Peyer's patch (tissue), 4 donors: ENCODE measurements at places on chromosomes 11 and 22. TPM values are rescaled to one million over a fixed set of nuclear protein-coding genes. Genes with fewer than 3 reads are reported as not detected.

The TRIM48 gene
- total RNA-seq = not detected

GRCh38 chr11:19428206-19429002 is 187.7 kb upstream of the E2F8 start:
- H3K27ac ChIP-seq = no peak overlapping the region
- no peak for DNase-seq

The GGTLC3 gene
- not detected for total RNA-seq

- DNase-seq = peak; percentile 88
- H3K4me3 ChIP-seq = no peak overlapping the region
- H3K36me3 ChIP-seq = no peaks in the 10 kb centered on the region
- no peaks in the 10 kb centered on the region for H3K4me1 ChIP-seq
- H3K27me3 ChIP-seq = no peaks in the 10 kb centered on the region
These were observed 18.1 kb downstream of the DUSP8 start for GRCh38 chr11:1553808-1554594.

DNA sequence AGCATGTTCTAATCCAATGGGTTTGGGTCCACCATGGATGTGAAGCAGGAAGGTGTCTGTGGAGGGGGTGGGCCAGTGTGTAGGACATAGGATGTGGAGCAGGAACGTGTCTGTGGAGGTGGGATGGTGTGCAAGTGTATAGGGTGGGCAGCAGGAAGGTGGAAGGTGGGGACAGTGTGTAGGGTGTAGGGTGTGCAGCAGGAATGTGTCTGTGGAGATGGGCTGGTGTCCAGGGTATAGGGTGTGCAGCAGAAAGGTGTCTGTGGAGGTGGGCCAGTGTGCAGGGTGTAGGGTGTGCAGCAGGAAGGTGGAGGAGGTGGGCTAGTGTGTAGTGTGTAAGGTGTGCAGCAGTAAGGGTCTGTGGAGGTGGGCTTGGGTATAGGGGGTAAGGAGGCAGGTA is 1068.0 kb downstream of the NTM start:
- H3K4me1 ChIP-seq = no peaks in the 10 kb centered on the region
- H3K27ac ChIP-seq = no peak overlapping the region
- H3K36me3 ChIP-seq = no peaks in the 10 kb centered on the region
- no peaks in the 10 kb centered on the region for H3K27me3 ChIP-seq
- DNase-seq = no peak
- H3K4me3 ChIP-seq = no peak overlapping the region

The SLC29A2 gene
- 16.0 TPM for total RNA-seq

DNA sequence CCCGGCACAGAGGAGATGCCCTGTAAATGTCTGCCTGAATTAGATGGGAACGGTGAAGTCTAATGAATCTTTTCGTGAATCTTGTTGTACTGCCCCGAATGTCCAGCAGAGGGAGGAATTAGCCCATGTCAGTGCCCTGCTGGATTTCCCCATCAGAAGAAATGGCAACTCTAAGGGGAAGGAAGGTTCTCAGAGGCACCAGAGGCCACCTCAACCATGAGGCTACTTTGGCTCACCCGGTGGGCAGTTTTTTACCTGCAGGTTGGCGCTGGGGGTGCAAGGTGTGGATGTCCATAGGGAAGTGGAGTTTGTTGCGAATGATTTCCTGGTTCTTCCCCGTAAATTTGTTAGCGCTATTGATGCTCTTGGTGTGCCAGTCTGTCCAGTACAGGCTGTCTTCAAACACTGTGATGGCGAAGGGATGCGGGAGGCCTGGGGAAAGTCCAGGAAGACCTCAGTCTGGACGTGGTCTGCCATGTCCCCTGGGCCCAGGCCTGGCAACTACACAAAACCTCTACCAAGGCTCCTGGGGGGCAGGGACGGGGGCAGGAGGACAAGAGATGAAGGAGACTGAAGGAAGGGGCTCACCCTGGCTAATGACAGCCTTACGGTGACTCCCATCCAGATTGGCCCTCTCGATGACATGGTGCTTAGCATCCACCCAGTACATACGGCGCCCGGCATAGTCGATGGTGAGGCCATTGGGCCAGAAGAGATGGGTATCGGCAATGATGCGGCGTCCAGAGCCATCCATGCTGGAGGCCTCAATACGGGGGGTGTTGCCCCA is 28.5 kb downstream of the LRP4 start:
- no peaks in the 10 kb centered on the region for H3K4me1 ChIP-seq
- no peaks in the 10 kb centered on the region for H3K27me3 ChIP-seq
- no peaks in the 10 kb centered on the region for H3K36me3 ChIP-seq
- no peak for DNase-seq

DNA sequence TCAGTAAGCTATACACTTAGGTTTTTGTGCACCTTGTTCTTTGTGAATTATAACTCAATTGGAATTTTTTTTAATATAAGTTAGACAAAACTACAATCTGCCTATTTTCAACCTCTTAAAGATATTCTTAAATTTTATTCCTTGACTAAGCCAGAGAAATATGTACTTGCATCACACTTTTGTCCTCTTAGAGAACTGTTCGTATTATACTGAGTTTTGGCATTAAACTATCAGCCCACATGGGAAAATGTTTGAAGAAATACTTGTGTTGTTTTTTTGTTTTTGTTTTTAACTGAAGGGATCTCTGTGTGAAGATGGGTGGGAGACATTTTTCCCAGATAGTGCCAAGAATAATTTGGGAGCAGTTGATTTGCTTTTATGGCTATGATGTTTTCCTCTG is 25.3 kb downstream of the CEP295 start:
- H3K4me1 ChIP-seq = no peaks in the 10 kb centered on the region
- no peak overlapping the region for H3K4me3 ChIP-seq
- DNase-seq = no peak
- H3K27me3 ChIP-seq = no peaks in the 10 kb centered on the region

DNA sequence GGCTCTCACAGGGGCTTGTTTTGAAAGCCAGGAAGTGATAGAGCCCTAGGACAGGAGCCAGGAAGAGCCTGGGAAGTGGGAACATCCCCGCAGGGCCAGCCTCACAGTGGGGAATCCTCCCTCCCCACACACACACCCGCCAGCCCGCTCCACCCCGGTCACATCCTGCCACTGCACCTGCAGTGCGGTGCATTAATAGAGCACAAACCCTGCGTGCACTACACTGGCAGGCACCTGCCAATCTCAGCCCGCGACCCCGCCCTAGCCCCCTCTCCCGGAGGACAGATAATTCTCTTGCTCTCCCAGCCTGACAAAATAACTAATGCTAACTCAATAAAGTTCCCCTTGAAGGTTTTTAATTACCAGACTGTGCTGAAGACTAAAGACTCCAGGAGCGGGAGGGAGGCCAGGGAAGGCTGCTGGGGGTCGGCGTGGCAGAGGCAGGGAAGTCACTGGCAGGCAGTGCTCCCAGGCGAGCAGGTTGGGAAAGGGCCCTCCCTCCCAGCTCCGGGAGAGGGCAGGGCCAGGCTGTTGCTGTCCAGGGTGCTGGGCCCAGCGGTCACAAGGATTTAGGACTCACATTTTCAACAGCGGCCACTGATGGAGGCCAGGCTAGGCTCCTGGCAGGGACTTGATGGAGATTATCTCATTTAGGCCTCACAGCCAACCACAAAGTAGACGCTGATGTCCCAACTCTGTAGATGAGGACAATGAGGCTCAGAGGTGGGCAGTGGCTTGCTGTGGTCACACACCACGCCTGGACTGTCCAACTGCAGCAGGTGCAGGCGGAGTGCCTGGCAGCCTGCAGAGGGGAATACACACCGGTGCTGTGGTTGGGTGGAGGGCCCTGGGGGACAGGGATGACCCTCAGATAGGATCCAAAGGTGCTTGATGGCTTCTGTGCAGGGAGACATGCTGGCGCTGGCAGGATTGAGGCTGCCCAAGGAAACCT is 23.9 kb upstream of the TCF20 start:
- DNase-seq = peak; percentile 40
- H3K27me3 ChIP-seq = no peaks in the 10 kb centered on the region
- no peaks in the 10 kb centered on the region for H3K4me1 ChIP-seq

- DNase-seq = no peak
- no peaks in the 10 kb centered on the region for H3K36me3 ChIP-seq
- no peaks in the 10 kb centered on the region for H3K27me3 ChIP-seq
- H3K4me3 ChIP-seq = no peak overlapping the region
- no peak overlapping the region for H3K27ac ChIP-seq
These were observed 4.0 kb downstream of the PPP6R2 start for GRCh38 chr22:50347157-50347556.

DNA sequence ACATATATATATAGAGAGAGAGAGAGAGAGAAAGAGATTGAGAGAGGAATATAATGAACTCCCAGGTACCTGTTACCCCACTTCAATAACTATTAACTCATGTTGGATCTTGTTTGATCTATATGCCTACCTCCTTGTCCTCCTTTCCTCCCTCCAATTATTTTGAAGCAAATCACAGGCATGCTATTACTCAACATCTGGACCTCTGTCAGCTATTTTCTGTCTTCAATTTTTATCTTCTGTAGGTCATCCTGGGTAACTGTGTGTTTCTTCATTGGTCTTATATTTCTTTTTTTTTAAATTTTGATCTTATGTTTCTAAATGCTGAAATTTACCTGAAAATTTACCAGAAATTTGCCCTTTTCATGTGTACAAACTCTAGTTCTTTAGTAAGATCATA is 24.8 kb downstream of the UVRAG start:
- no peaks in the 10 kb centered on the region for H3K27me3 ChIP-seq
- no peak overlapping the region for H3K27ac ChIP-seq
- H3K4me1 ChIP-seq = no peaks in the 10 kb centered on the region
- H3K36me3 ChIP-seq = no peaks in the 10 kb centered on the region
